ENCODE measurements at places on chromosomes 4 and X.

- no peak for DNase-seq
These were observed 59.7 kb upstream of the MTM1 start for GRCh38 chrX:150508451-150509367.

DNA sequence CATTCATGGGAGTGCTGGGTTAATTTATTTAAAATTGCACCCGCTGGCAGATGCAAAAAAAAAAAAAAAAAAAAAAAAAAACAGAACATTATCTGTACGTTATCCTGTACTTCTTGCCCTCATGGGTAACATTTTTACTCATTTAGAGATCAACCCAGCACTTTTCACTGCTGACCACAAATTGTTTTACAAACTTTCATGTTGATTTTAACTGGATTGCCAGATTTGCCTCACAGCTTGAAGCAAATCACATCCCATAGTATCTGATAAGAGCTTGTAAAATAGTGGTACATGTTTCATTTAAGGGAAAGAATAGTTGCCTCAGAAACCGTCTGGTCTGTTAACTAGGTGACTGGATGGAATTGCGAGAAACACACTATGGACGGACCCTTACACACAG lies 640.8 kb downstream of the TRIML1 start:
- DNase-seq: no peak

DNA sequence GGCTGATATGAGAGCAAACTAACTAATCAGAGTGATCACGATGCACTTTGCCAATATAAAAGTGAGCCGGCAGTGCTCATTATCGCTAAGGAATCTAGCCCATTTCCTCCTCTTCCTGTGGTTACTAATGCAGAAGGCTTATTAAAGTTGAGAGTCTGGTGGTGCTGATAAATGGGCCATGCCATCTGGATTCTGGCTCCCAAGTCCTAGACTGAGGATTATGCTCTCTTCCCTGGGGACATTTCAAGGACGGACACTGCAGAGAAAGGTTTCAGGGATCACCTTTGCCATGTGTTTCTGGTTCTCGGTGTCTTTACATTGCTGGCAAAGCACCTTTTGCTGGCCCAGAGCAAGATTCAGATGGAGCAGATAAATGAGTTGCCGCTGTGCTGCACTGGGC lies 85.3 kb downstream of the RTL5 start:
- DNase-seq: no peak

DNA sequence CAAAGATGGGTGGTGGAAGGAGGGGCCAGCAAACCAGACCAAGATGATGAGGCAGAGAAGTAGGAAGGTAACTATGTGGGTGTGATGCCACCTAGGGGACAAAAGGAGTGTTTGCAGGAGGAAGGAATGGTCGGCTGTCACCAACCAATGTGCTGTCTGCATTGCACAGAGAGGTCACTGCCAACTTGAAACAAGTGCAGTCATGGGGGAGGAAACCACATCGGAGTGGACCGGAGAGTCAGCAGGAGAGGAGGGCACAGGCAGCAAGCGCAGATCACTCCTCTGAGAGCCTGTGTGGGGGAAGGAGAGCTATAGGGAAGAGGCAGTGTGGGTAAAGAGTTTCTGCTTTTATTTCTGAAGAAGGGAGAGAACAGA lies 38.5 kb upstream of the FGFBP2 start:
- DNase-seq: peak; percentile 37

DNA sequence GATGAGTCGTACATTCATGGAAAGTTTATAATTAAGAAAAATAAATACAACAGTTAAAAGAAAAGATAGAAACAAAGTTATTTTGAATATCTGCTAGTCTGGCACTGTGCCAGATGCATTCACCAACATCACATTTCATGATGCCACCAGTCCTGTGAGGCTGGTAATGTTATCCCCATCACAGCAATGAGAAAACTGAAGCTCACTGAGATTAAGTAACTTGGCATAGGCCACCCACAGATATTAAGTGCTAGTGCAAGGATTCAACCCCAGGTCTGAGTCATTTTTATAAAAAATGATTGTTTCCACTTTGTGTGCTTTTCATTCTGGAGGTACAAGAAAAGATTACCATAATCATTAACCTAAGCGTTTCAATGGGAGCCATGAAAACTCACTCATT lies 65.0 kb upstream of the IL15 start:
- no peak for DNase-seq

DNA sequence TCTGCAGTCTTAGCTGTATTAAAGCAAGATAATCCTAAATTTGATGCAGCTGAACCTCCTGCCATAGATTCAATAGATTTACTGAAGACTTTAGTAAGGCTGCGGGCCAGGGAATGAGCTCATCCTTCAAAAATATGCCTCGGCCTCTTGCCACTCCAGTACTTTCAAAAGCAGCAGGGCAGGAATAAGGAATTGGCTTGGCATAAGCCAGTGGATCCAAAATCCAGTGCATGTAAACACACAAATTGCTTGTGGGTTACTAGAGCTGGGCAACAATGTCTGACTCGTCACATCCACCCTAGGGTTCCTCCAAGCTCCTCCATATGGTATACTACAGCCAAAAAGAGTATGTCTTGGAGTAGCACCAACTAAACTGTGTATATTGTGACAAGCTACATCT lies 165.0 kb downstream of the AMELX start:
- no peak for DNase-seq

- DNase-seq: no peak
These were observed 160.1 kb upstream of the GYPA start for GRCh38 chr4:144300616-144301015.

DNA sequence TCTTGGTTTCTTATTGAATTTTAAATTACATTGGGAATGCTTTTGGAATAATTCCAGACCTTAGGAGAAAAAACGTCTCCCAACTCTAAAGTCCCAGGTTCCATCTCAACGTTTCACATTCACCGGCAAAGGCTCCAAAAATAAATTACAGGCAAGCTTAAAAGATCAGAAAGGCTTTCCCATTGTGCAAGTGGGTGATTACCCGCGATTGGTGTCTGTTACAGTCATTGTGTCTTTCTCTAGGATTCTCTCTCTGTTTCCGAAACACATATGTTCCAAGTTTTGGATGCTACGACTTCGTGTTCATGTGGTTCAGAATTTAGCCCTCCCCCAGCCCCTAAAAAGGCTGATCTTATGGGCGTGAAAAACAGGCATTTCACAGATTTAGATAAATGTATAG lies 41.8 kb downstream of the PALLD start:
- DNase-seq: no peak

- no peak for DNase-seq
These were observed 27.0 kb upstream of the KLHL13 start for GRCh38 chrX:118143578-118143977.

DNA sequence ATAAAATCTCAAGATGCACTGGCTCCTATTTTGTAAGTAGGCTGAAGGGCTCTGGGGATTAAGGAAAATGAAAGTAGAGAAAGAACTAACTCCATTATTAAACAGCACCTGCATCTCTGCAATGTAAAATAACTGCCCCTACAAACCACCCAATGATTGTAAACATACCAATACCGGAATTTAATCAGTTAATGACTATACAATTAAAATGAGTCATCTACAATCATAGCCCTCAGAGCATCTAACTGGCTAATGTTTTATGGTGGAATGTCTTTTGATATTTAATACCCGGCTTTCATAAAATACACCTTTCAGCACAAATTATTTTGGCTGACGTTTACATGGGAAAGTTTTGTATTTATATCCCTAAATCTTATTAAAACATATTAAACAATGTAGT lies 142.3 kb downstream of the PAPSS1 start:
- no peak for DNase-seq

- DNase-seq: no peak
These were observed 71.5 kb upstream of the HPRT1 start for GRCh38 chrX:134388161-134389109.

DNA sequence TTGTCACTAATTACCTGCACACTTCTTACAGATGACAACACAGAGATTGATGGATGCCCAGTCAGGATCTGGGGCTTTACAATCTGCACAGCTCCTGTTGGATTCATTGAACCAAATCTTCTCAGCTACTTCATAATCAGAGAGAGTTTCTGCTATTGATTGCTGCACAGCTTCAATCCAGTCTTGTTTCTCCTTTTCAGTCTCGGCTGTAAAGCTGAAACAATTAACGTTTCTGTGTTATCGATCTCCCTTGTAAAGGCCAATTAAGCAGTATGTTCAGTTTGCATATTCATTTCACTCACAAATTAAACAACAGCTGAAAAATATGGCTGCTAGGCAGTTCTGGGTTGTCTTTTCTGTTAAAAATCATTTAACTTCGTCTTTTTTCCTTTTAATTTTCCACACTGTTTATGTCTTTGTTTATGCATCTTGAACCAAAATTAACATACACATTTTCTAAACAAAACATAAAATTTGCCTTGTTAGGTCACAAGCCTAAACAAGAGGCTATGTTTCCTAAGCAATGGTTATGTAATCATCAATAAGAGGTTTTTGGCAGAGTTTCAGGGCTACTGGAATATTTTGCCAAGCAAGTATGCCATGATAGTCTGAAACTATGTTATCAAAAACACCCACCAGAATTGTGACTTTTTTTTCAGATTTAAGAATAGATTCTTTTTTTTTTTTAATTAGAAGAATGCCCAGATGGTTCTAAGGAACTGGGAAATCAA lies 79.2 kb downstream of the ARAP2 start:
- no peak for DNase-seq

- no peak for DNase-seq
These were observed 35.8 kb downstream of the MBNL3 start for GRCh38 chrX:132452911-132453550.

DNA sequence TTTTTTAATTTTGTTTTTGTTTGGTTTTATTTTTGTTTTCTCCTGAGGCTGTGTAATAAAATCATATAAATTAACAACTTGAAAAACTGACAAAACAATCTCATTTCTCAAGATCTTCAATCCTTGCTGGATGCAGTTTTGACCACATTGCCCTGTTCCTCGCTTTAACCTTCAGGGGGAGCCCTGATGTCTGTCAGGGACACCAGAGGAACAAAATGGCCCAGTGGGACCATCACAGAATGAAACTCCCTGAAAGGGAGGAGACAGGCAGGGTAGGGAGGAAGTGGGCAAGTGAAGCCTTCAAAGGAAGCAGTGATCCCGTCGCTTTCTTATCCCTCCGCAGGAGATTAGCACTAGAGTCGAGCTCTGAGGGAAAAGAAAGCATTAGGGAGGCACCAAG lies 274.9 kb upstream of the LDB2 start:
- no peak for DNase-seq

GRCh38 chrX:15683193-15683592 lies 18.6 kb upstream of the CLTRN start:
- no peak for DNase-seq

GRCh38 chr4:170748975-170749374 lies 659.2 kb upstream of the AADAT start:
- no peak for DNase-seq

DNA sequence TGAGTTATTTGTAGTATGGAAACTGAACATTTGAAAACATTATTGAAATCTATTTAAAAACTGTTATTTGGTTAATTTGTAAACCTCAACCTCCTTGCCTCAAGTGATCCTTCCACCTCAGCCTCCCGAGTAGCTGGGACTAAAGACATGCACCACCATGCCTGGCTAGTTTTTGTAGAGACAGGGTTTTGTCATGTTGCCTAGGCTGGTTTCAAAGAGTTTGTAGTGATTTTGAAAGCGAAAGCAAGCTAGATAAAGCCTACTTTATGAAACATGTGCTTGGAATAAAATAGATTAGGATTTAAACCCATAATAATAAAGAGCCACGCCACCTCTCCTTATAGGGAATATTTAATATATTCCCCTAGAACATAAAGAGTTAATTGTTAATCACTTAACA lies 23.5 kb downstream of the ARSJ start:
- no peak for DNase-seq

GRCh38 chr4:98448908-98449307 lies 187.7 kb downstream of the RAP1GDS1 start:
- DNase-seq: no peak

GRCh38 chr4:38896940-38897339 lies 29.3 kb downstream of the FAM114A1 start:
- DNase-seq: no peak

GRCh38 chrX:21741869-21742701 lies 15.8 kb downstream of the SMPX start:
- no peak for DNase-seq
